ENCODE measurements at places on chromosomes 7 and 10.

DNA sequence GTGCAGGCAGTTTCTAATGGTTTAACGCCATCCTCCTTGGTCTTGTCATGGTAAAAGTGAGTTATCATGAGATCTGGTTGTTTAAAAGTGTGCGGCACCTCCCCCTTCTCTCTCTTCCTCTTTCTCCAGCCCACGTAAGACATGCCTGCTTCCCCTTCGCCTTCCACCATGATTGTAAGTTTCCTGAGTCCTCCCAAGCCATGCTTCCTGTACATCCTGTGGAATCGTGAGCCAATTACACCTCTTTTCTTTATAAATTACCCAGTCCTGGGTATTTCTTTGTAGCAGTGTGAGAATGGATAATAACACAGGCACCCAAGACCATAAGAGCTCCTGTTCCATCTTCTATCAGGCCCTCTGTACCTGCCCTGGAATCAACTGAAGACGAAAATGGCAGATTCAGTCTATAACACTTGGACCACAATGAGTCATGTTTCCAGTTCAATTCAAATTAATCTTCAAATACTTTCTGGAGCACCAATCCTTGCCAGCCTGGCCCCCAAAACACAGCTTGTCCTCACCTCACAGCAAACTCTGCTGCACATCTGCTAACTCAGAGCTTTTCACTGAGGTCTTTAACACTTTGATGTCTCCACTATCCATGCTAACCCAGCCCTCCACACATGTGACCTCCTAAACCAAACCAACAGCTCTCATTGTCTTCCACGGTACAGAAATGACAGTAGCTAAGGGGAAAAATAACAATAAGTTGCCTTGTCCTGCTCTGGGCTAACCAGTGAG, 73.2 kb downstream of the SFMBT2 start:
- no peak for DNase-seq

- DNase-seq: no peak
These were observed 45.5 kb downstream of the NOD1 start for GRCh38 chr7:30433082-30433481.

DNA sequence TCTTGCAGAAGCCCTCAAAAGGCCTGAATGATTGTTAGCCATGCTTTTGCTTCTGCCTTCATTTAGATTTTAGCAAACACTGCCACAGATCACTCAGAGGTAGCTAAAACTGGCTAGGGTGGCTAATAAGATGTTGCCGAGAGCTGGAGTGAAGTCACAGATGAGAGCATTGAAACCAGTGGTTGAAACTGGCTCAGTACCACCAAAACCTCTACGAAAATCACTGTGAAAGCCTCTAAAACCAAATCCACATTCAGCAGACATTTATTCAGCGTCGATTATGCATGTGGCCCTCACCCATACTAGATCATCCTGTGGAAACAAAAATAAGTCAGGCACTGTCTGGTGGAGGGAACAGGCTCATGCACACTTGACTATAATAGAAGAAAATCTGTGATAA, 50.8 kb downstream of the PIK3CG start:
- no peak for DNase-seq

DNA sequence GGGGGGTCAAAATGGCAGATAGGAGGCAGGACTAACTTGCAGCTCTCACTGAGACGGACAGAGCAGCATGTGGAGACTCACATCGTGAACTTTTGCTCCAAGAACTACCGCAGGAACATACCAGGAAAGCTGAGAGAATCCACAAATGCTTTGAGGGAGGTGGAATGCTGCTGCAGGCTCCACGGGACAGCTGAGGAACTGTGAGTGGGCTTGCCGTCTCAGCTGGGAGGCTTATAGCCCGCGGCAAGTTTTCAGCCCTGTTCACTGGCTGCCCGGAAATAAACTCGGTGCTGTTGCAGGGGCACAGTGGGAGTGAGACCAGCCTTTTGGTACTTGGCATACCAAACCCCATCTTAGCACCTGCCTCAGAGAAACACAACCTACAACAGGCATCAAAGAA, 19.1 kb upstream of the WDR11 start:
- no peak for DNase-seq

DNA sequence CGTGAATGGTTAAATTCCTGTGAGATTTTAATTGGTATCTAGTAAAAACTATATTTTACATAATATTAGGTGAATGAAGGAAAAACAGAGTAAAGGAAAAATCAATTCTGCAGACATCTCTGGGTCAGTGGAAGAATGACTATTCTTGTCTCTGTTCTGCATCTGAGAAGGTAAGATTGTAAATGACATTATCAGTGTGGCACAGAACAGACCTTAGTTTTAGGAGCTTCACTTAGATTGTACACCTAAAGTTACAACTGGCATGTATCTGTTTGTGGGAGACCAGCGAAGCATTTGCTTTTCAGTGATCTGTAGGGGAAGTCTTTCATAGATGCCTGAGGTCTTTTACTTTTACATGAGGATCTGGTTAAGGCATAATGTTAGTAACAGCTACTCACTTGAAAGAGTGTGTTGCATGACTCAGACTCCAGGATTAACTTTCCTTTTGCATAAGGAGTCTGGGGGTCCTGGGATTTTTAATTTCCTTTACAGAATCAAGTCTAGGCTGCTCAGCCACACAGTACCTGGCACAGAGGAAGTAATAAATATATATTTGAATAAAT, 56.2 kb downstream of the JMJD1C start:
- no peak for DNase-seq

DNA sequence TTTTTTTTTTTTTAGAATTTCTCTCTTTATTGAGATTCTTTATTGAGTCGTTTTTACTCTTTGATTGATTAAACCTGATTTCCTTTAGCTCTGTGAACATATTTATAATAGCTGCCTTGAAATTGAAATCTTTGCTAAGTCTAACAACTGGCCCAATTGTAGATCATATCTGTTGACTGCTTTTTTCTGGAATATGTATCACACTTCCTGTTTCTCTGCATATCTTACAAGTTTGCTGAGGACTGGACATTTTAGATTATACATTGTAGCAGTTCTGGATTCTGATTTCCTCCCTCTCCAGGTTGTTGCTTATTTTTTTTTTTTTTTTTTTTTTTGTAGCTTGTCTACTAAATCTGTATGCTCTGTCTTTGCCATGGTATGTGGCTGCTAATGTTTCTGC, 56.3 kb downstream of the PRKAR2B start:
- no peak for DNase-seq

DNA sequence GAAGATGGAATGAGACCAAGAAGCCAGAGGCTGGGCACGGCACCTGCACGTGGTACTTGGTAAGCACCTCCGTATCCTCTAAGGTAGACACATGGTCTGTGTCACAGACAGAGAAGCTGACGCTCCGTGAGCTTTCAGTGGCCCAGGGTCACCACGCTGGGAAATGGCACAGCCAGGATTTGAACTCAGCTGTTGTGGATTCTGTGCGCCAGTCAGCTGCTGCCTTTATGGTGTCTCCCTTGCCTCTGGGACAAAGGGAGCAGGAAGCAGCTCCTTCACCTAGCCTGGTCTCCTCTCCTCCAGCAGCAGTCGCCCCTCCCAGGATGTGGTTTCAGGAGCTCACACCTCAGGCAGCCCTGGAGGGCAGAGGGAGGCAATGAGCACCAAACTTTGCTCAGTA, 110.8 kb downstream of the ARHGAP22 start:
- no peak for DNase-seq

DNA sequence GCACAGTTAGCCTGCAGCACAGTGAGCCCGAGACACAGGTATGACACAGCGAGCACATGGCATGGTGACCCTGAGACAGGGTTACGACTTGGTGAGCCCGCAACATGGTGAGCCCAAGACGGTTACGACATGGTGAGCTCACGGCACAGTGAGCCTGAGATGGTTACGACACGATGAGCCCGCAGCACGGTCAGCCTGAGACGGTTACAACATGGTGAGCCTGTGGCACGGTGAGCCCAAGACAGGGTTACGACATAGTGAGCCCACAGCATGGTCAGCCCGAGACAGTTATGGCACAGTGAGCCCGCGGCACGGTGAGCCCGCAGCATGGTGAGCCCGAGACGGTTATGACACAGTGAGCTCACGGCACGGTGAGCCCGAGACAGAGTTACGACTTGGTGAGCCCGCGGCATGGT, 156.1 kb downstream of the MAD1L1 start:
- no peak for DNase-seq

Measured in stimulated activated CD8-positive, alpha-beta memory T cell treated with anti-CD3 and anti-CD28 coated beads, Interleukin-7, amount 100 ng/mL, for 1 hour (primary cell).